Sigmoid colon (tissue), 7 donors: ENCODE measurements at places on chromosomes 1 and 21. TPM values are rescaled to one million over a fixed set of nuclear protein-coding genes. Genes with fewer than 3 reads are reported as not detected.

Gene LRRC3
- total RNA-seq: 3.9 TPM

- H3K4me1 ChIP-seq: no peaks in the 10 kb centered on the region
- no peak overlapping the region for H3K27ac ChIP-seq
- DNase-seq: no peak
Observed at GRCh38 chr1:213008564-213008963, 7.1 kb downstream of the ANGEL2 start.

DNA sequence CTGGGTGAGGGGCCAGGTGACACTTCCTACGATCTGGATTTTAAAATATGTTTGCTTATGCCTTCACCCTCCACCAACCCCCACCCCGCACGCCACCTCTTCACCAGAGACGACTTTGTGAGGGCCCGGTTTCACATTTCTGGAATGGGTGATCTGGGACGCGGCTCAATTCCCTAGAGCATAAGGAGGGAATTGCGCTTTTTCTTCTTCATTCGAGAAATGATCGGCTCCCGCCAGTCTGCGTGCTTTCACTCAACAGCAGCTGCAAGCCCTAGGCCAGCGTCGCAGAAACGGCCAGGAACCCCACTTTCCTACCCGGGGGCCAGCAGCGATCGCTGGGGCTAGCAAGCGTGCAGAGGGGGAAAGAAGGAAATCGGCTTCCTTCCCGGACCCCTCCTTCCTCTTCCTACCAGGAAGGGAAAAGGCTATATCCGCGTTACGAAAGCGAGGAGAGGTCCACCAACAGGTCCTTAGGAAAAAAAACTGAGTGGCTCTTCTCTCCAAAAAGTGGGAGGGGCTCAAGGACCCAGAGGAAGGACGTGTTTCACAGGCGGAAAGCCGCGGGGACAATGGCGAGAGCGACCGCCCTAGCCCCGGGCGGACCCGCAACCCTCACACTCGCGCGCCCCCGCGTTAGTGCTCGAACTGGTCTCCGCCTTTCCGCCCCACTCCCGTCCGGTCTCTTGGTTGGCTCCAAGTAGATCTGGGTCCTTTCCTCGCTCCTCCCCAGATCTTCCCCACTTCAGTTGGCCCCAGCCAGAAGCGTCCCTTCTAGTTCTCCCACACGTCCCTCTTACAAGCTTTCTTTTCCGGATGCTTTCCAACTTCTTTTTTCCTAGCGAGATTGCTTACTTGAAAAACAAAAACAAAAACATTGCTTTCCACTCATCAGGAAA lies 1.1 kb upstream of the ADAMTS1 start:
- H3K4me3 ChIP-seq: peak overlapping the region; percentile 78
- no peaks in the 10 kb centered on the region for H3K27me3 ChIP-seq
- no peaks in the 10 kb centered on the region for H3K4me1 ChIP-seq
- H3K27ac ChIP-seq: peak overlapping the region; percentile 93
- no peaks in the 10 kb centered on the region for H3K36me3 ChIP-seq

- no peaks in the 10 kb centered on the region for H3K4me1 ChIP-seq
- H3K27me3 ChIP-seq: no peaks in the 10 kb centered on the region
- H3K36me3 ChIP-seq: no peaks in the 10 kb centered on the region
Observed at GRCh38 chr21:42080788-42081083, 9.6 kb downstream of the UMODL1 start.

GRCh38 chr1:42929434-42930177 lies 29.1 kb downstream of the SLC2A1 start:
- DNase-seq: no peak
- H3K27me3 ChIP-seq: no peaks in the 10 kb centered on the region
- peaks cover 7% of the 10 kb centered on the region for H3K4me1 ChIP-seq
- peaks cover 48% of the 10 kb centered on the region for H3K36me3 ChIP-seq
- H3K27ac ChIP-seq: no peak overlapping the region
- no peak overlapping the region for H3K4me3 ChIP-seq
